ENCODE measurements at places on chromosomes 5 and 9. TPM values are rescaled to one million over a fixed set of nuclear protein-coding genes. Genes with fewer than 3 reads are reported as not detected.

DNA sequence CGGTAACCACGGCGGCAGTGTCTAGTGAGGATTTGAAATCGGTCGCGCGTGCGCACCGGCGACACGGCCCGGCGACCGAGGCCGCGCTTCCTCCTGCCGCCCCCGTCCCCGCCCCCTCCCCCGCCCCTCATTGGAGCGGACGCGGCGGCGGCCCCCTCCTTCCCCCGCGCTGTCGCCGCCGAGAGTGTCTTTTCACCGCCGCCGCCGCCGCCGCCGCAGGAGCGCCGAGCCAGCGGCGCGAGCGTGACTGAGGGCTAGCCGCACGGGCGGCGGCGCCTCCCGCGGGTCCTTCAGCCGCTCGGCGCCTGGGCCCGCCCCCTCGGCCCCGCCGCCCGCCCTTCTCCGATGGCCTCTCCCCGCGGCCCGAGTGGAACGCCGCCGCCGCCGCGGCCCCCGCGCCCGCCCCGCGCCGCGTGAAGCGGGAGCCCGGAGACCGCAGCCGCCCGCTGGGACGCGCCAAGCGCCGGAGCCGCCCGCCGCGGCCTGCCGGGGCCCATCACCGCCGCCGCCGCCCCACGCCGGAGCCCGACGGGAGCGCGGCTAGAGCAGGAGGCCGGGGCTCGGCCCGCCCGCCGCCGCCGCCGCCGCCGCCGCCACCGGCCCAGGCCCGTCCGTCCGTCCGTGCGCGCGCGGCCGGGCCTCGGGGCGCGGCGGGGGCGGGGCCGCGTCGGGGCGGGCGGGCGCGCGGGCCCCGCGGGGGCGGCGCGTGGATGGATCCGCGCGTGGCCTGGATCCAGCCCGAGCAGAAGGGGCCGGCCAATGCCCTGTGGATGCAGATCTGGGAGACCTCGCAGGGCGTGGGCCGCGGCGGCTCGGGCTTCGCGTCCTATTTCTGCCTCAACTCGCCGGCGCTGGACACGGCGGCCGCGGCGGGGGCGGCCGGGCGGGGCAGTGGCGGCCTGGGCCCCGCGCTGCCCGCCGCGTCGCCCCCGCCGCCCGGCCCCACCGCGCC is at the start of gene TENT4A:
TENT4A (plus strand) TSS at position 159 of the 952 bp plus-strand sequence; CDS start at position 711, 552 bp downstream.
- no peak for DNase-seq

DNA sequence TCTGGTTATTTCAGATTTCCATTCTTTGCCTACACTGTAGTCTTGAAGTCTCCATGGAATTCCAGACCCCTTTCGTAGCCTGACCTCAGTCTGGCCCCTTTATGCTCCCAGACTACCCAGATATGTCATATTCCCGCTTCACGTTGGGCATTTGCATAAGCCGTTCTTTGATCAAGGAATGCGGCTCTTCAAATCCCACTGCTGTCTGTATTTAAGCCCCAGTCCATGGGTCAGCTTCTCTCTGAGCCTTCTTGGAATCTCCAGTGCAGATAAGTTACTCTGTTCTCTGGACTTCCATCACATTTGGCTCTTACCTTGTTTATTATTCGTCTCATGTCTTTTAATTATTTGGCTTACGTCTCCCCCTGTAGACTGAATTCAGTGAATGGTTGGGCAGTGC is 97.4 kb downstream of the PARP8 start:
- no peak for DNase-seq

DNA sequence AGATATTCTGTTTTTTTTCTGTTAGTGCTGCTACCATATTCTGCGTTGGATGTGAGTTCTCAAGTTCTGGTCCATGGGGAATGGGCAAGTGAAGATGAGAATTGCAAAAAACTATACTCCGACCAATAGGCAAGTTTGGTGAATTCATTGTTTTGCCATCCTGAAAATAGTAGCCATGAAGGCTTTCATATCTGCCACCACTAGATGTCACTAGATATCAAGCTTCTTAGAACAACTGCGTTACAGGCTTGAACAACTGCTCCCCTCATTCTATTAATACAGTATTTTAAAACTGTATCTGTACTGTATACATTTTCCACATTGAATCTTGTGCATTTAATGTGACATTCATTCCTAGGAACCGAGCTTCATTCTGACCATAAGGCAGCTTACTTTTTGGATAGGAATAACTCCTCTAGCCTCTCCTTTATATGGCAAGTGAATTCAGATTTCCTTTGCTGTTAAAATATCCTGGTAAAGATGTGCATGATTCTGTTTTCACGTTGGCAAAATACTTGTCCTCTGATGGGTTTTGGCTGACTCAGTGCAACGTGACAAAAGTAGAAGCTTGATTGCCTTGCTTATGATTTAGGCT is 163.6 kb downstream of the SREK1 start:
- DNase-seq: no peak

- DNase-seq: no peak
These were observed 245.5 kb downstream of the HSPA4 start for GRCh38 chr5:133297293-133297692.

DNA sequence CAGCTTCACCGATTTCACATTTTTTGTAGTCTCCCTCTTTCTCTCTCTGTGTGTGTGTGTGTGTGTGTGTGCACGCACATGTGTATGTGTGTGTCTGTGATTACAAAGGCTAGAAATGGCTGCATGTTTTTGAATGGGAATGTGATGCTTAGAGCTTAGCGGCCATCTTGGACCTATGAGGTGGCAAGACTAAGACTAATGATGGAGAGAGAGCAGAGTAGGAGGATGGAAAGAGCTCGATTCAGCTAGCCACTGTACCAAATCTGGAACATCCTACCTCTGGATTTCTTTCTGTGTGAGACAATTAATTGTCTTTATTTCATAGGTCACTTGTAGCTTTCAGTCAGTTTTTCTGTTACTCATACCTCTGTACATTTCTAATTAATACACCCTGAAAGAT is 205.1 kb downstream of the PCSK1 start:
- no peak for DNase-seq

DNA sequence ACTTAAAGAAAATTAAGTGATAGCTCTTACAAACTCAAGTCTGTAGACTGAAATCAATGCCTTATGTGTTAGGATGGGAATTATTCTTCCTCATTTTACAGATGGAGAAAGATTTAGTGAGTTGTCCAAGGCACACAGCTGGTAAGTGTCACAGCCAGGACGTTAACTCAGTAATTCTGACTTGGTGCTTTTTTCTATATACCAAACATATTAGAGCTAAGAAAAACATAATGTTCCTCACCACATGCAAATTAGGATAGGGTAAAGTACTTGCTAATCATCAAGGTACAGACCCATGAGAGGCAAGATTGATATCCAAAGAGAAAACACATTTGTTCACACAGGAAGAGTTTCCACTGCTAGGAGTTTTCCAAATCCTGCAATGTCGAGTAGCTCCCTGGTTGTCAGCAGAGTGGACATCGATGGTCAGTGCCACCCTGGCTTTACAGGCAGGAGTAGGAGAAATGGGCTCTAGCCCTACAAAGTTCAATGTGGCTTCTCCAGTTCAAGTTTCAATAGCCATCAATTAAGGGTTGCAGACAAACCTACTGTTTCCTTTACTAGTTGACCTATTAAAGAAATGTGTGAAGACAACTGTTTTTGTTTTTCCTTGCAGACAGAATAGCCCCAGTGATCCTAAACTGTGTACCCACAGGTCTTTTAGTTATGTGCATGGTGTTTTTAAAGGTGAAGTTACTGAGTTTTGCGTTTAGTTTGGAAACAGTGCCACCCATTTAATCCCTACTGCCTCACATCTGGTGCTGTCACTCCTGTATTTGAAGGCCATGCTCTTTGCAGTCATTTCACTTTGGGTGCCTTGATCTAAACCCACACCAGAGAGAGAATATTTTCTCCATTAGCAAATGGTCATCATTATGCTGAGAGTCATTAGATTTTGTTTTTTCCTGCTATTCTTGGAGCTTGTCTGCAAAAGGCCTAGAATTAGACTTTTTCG is 460.8 kb upstream of the SMARCA2 start:
- no peak for DNase-seq

LECT2 gene
- polyA plus RNA-seq: not detected

ENTPD2 gene
- polyA plus RNA-seq: not detected

- DNase-seq: no peak
These were observed 43.9 kb upstream of the ALDH1A1 start for GRCh38 chr9:72996684-72997314.

DNA sequence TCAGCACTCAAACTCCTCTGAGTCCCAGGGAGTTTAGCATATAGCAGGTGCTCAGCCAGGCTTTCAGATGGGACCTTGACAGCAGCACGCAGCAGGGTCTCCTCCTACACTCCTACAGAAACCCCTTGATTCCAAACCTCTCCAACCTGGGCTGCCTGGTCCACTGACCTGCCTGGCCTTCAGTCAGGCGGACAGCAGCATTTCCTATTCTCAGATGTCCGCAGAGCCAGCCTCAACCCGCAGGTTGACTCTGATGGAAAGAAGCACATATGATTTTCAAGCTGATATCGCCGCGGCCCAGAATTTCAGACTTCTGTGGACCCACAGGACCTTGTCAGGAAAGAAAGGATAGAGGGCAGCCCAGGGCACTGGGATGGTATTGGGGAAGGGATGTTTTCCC is 5.3 kb upstream of the SLC25A48 start:
- DNase-seq: no peak

GMCL2 gene
- not detected for polyA plus RNA-seq

CATSPER3 gene
- polyA plus RNA-seq: not detected

DNA sequence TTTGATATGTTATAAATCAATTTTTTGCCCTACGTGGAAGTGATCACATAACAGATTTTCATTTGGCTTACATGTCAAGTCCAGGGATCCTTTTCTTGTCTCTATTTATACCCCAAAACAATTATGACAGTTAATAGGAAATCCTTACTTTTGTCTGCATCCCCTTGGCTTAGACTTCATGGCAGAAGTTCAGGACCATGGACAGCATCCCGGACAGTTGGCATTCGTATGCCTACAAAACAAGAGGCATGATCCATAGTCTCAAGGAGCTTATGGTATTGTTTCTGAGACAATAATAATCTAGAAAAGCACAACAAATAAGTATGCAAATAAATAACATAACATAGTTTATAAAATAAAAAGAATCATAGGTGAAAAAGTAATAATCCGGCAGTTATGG is 214.3 kb upstream of the GRIA1 start:
- DNase-seq: no peak

RAD23B gene
- 8.1 TPM for polyA plus RNA-seq

- no peak for DNase-seq
These were observed 299.7 kb downstream of the NFIB start for GRCh38 chr9:14014218-14014617.

SPOCK1 gene
- polyA plus RNA-seq: not detected

GRCh38 chr9:112755016-112755427 is 4.5 kb downstream of the SNX30 start:
- no peak for DNase-seq

PCDHA3 gene
- not detected for polyA plus RNA-seq

TICAM2 gene
- polyA plus RNA-seq: 0.52 TPM

DNA sequence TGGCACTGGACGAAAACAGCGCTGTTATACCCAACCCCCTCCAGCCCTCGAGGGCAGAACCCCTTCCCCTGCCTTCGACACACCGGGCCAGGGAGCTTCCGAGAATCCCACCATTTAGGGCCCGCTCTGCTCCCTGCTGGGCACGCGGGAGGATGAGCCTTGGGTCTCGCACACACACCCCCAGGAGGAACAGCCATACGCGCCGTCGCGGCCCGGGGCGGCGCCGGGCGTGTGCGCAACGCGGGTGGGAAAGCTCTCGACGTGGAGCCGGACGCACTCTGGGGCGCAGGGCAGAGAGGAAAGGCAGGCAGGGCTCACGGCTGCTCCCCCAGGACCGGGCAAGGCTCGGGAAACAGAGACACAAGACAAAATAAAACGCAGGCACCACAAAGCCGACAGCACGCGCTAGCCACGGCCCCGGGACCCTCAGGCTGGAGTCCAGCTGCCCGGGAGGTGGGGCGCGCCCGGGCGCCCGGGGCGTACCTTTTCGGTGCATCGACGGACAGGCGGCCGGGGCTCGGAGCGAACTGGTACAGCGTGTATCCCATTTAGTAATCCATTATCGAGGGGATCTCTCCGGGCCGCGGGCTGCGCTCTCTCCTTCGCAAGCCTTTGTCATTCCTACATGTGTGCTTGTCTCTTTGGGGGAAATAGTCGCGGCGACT is 789 bp downstream of the SEMA6A start:
- no peak for DNase-seq

- no peak for DNase-seq
These were observed 9.6 kb upstream of the IFNE start for GRCh38 chr9:21491756-21492155.

DNA sequence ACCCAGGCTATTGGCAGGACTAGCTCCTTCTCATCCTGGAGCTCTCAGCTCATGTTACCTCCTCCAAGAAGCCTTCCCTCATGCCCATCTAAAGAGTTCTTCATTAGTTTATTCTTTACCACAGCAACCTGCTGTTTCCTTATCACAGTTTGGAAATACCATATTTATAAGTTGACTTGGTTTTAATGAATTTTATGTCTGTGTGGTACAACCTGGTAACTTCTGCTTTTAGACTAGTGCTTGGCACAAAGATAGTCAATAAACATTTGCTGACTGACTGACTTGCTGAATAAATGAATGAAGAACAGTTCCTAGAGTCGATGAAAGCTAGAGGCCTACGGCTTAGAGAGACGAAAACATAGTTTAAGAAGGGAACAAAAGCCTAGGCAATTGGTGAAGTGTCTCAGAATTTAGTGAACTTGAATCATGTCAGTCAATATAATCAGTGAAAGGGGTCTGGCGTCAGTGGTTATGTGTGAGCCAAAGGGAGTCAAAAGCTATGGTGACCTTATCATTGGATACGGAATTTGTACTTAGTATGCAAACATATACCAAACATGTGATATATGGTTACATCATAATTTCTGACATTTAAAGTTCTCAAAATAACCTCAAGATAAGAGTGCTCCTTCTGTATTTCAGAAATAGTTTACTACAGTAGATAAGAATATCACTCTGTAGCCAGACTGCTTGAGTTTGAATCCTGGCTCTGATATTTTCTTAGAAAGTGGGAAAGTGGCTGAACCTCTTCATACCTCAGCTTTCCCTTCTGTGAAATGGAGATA is 239.5 kb downstream of the MCTP1 start:
- no peak for DNase-seq

GRCh38 chr9:93532141-93532540 is 44.2 kb upstream of the PHF2 start:
- no peak for DNase-seq

GRCh38 chr5:173625673-173626504 is 9.4 kb upstream of the BOD1 start:
- no peak for DNase-seq

GADD45G gene
- 0.96 TPM for polyA plus RNA-seq

DNA sequence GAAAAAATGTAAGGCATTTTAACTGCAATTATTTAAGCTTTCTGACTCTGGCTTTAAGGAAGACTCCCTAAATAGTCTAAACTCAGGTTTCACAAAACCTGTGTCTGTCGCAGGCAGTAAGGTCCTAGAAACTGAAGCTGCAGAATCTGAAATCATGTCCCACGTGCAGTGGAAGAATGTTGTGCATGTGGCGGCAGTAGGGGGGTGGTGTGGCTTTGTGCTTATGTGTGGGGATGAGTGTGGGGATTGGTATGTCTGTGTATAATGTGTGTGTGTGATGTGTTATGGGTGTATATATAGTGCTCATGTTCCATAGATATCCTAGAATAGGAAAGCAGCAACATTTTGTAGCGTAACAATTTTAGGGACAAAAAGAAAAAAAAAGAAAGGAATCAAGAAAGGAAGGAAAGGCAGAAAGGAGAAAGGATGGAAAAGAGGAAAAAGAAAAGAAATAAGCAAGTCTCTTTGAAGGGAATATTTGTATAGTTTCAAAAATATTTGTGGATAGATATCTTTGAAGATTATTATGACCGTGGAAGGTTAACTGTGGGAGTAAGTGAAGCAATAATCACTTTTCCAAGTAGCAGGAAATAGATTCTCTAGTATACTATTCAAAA is 6.6 kb downstream of the ANKDD1B start:
- no peak for DNase-seq

- DNase-seq: no peak
These were observed 325.2 kb downstream of the NR2F1-AS1 start for GRCh38 chr5:93255796-93256195.

All from CD4-positive, alpha-beta memory T cell (primary cell).